ENCODE measurements at places on chromosomes 4 and X.

DNA sequence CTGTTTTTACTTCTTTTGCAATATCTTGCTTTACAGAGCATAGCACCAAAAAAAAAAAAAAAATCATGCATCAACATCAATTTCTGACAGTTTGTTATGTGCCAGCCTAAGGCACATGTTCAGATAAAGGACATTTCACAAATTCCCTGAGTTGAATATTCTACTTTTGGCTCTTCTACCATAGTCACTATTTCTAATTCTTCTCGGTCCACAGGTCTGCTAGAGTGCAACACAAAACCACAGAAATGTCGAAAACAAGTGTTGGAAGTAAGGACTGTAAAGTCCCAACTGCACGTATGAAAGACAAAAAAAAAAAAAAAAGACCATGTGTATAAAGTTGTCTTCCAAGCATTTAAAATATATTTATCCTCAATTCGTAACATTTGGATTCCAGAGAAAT lies 494.2 kb upstream of the INTU start:
- no peak for DNase-seq

DNA sequence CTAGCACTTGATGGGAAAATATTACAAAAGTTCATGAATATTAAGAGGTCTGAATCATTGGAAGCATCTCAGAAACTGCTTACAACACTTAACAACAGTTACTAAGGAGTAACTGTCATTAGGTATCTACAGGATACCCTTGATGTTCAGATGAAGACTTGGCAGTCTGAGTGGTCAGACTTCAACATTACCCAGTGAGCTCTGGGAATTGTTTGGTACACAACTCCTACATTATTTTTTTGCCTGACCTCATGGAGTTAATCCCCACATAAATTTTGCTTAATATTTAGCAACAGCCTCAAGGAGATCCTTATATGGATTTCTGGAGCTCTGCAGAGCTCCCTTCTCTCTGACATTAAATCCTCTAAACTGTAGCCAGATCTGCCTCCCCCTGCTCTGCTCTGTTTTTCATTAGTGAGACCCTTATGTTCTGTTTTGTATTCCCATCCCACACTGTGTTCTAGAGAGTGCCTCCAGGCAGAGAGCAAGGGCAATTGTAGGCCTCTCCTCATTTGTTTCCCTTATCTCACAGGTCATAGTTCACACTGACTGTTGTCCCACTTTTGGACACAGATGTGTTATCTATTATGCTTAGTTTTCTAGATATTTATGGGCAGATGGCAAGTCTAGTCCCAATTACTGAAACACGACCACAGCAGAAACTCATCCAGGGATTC lies 368.8 kb downstream of the GASK1B start:
- no peak for DNase-seq

DNA sequence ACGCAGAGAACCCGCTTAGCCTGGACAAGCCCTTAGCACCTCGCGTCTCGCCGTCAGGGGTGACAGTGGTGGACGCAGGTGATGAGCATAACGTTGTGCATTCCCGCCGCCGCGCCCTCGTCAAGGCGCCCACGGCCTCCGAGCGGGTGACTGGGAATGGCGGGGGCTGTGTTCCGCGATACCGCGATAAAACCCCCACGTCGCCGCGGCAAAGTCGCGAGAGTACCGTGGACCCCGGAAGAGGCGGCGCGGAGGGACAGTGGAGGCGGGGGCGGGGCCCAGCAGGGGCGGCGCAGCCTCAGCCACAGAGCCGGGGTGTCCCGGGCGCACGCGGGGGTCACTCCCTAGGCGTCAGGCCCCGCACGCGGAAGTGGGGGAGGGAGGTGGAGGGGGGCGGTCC lies 53.8 kb downstream of the ZFYVE28 start:
- DNase-seq = no peak

DNA sequence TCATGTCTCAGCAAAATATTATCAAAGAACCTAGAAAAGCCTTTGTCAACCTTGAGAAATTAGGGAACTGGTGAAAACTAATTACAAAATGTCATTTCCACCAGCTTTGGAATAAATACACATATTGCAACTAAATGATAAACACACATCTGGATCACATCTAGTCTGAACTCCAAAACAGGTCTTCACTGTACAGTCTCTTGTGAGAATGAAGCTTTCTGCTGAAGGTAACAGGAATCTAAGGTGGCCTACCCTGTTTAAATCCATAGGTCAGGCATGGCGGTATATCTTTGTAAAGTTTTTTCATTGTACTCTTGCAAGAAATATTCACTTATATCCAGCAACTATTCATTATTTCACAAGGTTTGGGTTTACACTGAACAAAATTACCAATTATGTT lies 1.7 kb downstream of the SH3D19 start:
- no peak for DNase-seq

DNA sequence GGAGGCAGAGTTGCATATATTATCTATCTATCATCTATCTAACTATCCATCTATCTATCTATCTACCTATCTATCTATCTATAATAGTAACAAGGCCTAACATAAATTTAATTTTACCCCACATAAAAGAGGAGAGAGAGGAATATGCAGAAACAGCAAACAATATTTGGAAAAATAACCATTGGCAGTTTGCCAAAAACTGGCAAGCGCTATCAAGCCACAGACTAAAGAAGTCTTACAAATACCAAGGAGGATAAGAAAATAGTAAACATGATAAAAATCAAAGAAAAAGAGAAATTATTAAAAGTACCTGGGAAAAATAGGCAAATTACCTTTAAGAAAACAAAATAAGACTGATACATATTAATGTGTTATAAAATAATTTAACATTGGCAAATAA lies 230.8 kb downstream of the CPXCR1 start:
- DNase-seq = no peak

GRCh38 chr4:1988327-1988724 lies 20.4 kb downstream of the NELFA start:
- no peak for DNase-seq

DNA sequence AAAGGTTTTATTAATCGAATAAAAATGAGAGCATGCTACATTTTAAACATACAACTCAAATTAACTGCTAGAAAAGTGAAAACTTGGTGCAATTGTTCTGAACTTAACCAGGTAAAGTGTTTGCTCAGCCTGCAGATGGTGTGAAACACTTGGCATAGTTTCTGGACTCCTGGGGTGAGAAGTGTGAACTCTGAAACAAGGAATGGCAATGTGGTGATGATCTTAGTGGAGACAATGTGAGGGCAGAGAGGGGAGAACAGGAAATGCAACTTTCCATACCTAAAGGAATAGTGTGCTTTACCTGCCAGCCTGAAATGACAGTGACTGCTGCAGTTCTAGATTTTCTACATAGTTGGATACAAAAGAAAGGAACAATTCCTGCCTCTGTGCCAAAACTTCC lies 57.4 kb downstream of the CCSER1 start:
- no peak for DNase-seq

DNA sequence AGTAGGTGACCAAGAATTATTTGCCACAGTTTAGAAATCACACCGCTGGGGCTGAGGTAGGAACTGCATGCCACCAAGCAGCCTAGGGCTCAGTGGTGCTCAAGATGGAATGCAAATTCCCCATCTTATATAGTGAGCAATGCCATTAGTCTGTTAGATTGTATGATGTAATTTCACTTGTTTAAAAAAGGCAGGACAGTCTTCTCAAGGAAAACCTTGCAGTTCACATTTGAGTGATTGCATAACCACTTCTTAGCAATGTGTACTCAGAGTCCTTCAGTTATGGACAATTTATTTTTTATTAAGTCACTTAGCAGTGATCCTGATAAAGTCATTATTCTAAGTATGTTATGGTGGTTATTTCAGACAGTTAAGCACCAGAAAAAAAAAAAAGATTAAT lies 142.9 kb upstream of the SFRP2 start:
- DNase-seq = peak; percentile 9

- DNase-seq = no peak
Observed at GRCh38 chrX:153825042-153825441, 5.3 kb downstream of the PDZD4 start.

DNA sequence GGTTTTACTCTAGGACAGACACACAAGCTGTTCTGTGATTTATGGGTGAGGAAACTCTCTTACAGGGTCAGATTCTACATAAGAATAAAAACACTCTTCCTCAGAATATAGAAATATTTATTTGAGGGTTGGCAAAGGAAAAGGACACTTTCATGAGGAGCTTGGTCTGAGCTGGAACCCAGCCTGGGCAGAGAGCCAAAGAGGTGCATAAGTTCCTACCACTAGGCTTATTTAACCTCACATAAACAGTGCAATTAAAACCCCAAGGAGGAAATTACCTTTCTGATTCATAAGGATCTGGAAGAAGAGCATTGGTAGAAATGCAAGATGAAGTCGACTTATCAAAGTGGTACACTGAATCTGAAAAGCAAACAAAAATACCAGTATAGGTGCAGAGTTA lies 32.9 kb downstream of the SETD7 start:
- no peak for DNase-seq

DNA sequence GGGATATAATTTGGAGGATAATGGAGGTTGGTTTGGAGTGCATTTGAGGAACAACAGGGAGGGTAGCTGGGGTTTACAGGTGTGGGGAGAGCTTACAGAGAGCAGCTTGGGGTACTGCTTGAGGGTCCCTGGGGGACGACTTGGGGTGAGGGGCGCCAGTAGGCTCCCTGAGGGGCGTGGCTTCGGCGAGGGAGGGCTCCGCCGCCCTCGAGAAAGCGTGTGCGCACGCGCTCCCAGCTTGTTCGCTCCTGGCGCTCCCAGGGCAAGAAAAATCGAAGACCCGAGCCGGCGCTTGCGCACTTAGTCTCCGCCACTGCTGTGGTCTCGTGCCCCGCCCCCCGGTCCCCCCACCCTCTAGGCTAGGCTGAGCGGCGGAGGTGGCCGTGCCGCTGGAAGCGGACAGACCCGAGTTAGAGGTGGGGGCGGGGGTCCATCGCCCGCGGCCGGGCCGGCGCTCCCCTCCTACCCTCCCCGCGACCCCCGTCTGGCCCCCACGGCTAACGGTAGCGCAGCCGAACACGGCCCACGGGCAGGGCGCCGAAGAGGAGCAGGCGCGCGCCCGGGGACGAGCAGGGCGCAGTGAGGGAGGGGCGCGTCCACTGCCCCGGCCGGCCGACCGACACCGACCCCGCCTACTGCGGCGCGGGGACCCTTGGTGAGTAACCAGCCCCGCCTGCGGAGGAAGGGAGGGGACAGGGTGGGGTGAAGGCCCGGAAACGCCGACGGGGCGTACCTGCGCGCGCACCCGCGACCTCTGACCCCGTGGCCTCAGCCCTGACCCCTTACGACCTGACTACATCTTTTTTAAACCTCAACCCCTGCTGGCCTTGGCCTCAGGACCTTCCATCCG lies 5.4 kb upstream of the CCDC120 start:
- DNase-seq = no peak

DNA sequence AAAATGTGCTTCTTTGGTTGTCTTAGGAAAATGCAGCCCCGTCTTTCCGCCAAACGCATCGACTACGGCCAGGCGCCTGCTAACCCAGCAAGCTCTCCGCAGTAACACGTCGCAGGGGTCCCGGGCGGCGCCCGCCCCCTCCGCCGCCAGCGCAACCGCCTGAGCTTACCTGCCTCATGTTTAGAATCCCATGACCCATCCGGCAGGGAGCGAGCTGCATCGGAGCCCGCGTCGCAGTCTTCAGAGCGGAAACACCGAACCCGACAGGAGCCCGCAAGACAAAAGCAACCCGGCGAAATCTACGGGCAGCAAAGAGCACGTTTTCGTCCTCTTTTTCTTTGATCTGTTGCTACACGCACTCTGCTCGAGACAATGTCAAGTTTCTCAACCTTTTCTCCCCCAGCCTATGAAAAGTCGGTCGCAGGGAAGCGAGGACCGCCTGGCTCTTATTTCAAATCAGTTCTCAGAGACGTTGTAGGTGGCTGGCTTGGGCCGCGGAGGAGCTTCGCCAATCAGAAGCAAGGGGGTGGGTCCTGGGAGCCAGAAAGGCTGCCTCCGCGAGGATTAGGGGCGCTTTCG lies at the start of gene MID1:
Gene MID1, minus strand, starts transcription at position 465 of the 579 bp plus-strand sequence. CDS start 53,038 bp downstream, outside the sequence.
- DNase-seq = no peak

DNA sequence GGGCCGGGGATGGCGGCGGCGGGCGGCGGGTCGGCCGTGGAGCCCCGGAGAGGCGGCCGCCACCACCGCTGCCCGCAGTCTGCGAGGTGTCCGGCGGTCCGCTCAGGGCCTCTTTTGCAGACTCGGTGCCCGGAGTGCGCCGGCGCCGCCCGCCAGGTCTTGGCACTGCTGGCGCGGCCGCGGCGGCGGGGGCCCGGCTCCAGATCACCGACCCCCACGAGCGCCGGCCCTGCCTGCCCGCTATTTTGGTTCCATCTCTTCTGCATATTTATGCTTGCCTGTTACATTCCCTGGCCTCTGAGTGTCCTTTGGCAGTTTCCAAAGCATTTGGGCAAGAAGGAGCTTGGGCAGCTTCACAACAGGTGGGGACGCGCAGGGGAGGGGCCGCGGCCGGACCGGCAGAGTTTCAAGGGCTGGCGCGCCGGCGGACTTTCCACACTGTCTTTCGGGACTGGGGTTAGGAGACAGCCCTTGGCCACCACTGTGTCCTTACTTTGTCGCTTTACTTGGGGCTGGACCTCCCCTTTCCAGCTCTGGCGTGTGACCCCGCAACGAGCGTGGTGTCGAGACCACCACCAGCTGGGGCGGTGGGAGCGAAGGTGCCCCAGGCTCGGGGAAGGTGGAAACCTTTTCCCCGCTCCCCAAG lies 668 bp upstream of the TAPT1 start:
- DNase-seq = peak; percentile 74

DNA sequence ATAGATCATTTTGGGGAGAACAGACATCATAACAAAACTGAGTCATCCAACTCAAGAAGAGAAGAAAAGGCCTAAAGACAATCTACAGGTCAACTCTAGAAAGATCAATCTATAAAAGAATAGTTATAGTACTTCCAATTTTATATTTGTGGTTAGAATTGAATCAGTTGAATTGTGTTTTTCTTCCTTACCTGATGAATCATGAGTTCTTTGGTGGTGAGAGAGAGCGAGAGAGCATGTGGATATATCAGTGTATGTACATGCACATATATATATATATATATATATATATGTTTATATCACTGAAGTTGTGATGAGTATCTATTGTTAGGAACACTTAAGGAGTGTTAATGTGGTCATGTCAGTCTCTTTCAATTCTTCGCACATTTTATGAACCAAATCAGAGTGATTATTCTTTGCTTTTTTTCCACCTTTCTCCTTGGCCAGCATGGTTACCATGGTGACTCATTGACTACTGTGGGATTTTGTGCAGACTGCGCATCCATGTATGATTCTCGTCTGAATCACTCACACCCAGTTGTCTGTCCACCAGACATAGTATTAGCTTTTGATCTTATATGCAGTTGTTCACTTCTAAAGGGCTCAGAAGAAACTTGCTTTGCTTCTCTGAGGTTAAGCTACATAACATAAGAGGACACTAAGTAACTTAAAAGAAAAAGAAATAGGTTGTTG lies 90.4 kb upstream of the RAB40AL start:
- DNase-seq = no peak

DNA sequence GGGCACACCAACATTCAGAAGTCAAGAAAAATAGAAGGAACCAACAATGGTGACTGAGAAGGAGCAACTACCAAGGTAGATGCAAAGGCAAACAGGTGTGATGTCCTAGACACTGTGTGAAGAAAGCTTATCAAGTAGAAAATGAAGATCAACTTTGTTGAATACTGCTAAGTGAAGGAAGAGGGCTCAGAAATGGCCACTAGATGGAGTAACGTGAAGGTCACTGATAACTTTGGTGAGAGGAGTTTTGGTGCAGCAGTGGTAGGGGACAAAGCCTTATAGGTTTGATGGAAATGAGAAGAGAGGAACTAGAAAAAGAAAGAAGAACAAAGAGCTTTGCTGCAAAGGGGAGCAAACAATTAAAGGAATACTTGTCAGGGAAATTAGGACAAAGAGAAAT lies 23.5 kb downstream of the OTC start:
- DNase-seq = peak; percentile 38

Data from NB4 (cell line).